Immature natural killer cell (primary cell): ENCODE measurements at places on chromosomes 12 and 14.

GRCh38 chr14:90003526-90004307 is 48.0 kb downstream of the TDP1 start:
- DNase-seq = no peak

- DNase-seq = no peak
These were observed 190.4 kb upstream of the FAR2 start for GRCh38 chr12:28958553-28959195.

DNA sequence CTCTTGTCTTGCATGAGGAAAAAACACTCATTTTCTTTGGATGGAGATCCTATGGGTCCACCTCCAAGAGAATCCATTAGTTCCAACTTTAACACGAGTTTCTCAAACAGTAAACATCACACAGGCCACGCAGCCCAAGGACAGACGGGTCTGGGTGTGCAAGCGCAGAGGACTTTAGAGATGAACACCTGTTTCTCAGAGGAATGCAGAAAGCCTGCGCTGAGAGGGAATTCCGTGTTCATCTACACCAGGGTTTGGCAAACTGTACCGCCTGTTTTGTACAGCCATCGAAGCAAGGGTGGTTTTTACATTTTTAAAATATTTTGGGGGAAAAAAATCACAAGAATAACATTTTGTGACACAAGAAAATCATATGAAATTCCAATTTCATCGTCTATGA is 79.4 kb downstream of the RBM19 start:
- no peak for DNase-seq

GRCh38 chr12:40212566-40212965 is 12.2 kb upstream of the LRRK2 start:
- DNase-seq = no peak

- peak; percentile 35 for DNase-seq
These were observed 115.2 kb upstream of the PELI2 start for GRCh38 chr14:56002876-56003625.

DNA sequence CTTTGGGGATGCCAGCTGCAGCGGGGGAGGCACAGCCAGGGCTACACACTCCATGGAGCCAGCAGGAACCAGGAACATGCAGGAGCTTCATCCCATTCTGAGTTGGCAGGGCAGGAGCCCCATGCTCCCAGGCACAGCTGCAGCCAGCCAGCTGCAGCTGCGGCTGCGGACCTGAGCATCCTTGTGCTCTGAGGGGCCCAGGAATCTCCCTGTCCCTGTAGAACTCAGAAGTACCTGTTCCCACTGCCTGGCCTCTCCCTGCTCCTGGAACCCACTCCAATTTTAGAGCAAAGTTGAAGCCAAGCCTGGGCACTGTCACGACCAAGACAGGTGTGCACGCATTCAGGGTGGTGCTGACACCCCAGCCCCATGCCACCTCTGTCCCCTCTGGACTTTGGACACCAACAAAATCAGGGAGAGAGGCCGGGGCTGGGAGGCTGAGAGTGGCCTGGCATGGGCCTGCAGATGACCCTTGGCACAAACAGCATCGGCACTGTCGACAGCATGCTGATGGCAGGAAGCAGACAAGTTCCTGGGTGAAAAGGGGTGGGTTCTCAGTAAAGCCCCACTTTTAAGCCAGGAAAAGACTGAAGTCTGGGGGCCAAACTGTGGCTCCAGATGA is 257.3 kb upstream of the LRFN5 start:
- DNase-seq = no peak

DNA sequence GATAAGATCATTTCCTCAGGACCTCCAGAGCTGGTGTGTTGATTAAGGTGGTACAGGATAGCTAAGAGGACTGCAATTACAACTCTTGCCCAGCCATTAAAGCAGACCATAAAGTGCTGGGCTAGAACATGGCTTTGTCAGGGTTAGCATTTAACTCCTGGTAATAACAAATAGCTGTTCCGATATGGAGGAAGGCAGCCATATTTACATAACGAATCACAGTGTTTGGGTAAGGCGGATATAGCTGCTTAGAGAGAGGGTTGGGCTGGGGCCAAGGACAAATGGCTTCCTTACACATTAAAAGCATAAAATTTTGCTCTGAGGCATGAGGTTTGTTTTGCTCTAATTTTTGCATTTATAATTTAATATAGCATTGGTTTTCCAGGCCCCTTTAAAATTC is 297.7 kb upstream of the DDHD1 start:
- no peak for DNase-seq

GRCh38 chr12:92294676-92295440 is 149.2 kb upstream of the BTG1 start:
- DNase-seq = no peak

DNA sequence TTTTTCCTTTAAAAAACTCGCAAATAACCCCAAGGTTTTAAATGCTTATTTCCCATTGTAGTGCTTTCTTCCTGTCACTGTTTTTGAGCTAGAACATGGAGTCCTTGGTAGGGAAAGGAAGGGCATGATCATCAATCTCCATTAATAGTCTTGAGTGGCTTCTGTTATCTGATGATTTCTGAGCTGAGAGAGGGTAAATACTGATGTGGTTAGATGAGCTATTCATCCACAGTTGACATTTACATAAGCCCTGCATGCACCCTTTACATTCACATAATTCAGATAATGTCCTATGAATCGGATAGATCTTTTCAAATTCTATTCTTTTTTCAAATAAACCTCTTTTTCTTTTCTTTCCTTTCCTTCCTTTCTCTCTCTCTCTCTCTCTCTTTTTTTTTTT is 81.4 kb downstream of the NTN4 start:
- DNase-seq = no peak
